ENCODE measurements at places on chromosomes 1 and 21. TPM values are rescaled to one million over a fixed set of nuclear protein-coding genes. Genes with fewer than 3 reads are reported as not detected.

RHD gene
- total RNA-seq = not detected

TMEM240 gene
- 3.1 TPM for total RNA-seq

CD1E gene
- total RNA-seq = not detected

PGLYRP3 gene
- not detected for total RNA-seq

FGR gene
- total RNA-seq = under 0.01 TPM

G0S2 gene
- 14.4 TPM for total RNA-seq

SAMD11 gene
- not detected for total RNA-seq

CKS1B gene
- total RNA-seq = 80.9 TPM

OR2L2 gene
- not detected for total RNA-seq

UBE2Q1 gene
- total RNA-seq = 28.5 TPM

SAMD13 gene
- 1.7 TPM for total RNA-seq

IGFN1 gene
- total RNA-seq = not detected

PRR9 gene
- not detected for total RNA-seq

LRRC53 gene
- not detected for total RNA-seq

ZBTB8B gene
- under 0.01 TPM for total RNA-seq

RUNX3 gene
- total RNA-seq = under 0.01 TPM

TNFSF18 gene
- 17.4 TPM for total RNA-seq

CR2 gene
- total RNA-seq = not detected

CHI3L1 gene
- total RNA-seq = not detected

S100A6 gene
- total RNA-seq = 1,806 TPM

CD164L2 gene
- total RNA-seq = not detected

Data from endothelial cell of coronary artery (primary cell).